ENCODE measurements at places on chromosomes 4 and X. TPM values are rescaled to one million over a fixed set of nuclear protein-coding genes. Genes with fewer than 3 reads are reported as not detected.

Gene ESX1
- total RNA-seq: not detected

Gene CT55
- total RNA-seq: not detected

Gene NEUROG2
- not detected for total RNA-seq

Gene S100G
- total RNA-seq: not detected

Gene DMRTC1B
- total RNA-seq: not detected

Gene CPE
- 16.4 TPM for total RNA-seq

Gene CT45A3
- not detected for total RNA-seq

Gene SFRP2
- 21.7 TPM for total RNA-seq

Gene MXRA5
- total RNA-seq: 1.4 TPM

Gene KLB
- total RNA-seq: not detected

Gene CT45A8
- total RNA-seq: not detected

Gene GPC3
- 2.4 TPM for total RNA-seq

Gene GYPB
- not detected for total RNA-seq

Gene PRICKLE3
- 26.8 TPM for total RNA-seq

Gene SASH3
- total RNA-seq: 5.6 TPM

Gene TCEAL1
- total RNA-seq: 79.2 TPM

Gene FGF16
- not detected for total RNA-seq

Gene AFM
- not detected for total RNA-seq

Gene ADAMTS3
- total RNA-seq: not detected

Gene BTC
- 11.9 TPM for total RNA-seq

Gene GLRA2
- 1.8 TPM for total RNA-seq

Gene TMPRSS11B
- not detected for total RNA-seq

Gene SPOCK3
- total RNA-seq: 0.64 TPM
